ENCODE measurements at places on chromosomes 2 and 18.

DNA sequence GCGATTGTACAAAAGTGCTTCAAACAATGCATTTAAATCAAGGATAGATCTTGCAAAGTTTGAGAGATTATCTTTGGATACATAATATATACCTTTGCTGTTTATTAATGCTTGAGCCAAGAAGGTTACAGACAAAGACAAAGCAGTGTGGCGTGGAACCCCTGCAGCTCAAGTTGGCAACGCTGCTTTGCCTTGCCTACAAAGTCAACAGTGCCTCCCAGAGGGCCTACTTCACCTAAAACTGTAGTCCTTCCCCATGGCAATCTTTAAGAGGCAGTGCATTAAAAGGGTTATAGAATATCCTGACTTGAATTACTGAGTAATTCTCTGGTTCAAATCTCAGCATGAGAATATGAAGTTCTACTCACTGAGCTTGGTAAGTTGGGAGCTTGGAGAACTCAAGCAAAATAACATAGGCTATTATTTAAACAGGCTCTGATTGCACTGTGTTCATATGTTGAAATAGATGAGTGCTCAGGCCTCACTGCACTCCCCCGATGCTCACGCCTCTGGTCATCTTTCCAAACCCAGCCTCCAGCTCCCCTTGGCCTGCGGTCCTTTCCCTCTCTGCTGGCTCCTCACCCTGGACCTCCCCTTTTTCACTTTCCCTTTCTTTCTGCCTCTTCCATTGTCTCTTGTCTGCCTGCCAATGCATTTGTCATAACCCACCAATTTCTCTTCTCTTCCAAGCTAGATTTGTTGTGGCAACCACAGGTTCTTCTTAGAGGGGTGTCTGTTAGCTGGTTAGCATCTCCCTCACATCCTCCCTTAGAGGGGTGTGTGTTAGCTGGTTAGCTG is 96.5 kb downstream of the MYT1L start:
- DNase-seq, result no peak

GRCh38 chr2:83827618-83828017 is 631.5 kb downstream of the SUCLG1 start:
- DNase-seq, result no peak

- DNase-seq, result no peak
These were observed 7.7 kb downstream of the SP3 start for GRCh38 chr2:173957517-173957916.

- no peak for DNase-seq
These were observed 33.8 kb downstream of the SMC6 start for GRCh38 chr2:17719562-17720371.

GRCh38 chr2:47595687-47596086 is 187.3 kb upstream of the MSH6 start:
- DNase-seq, result no peak
